CD4-positive, alpha-beta T cell treated with Interleukin-4 for 4 hours (primary cell): ENCODE measurements at places on chromosomes 6 and 20.

DNA sequence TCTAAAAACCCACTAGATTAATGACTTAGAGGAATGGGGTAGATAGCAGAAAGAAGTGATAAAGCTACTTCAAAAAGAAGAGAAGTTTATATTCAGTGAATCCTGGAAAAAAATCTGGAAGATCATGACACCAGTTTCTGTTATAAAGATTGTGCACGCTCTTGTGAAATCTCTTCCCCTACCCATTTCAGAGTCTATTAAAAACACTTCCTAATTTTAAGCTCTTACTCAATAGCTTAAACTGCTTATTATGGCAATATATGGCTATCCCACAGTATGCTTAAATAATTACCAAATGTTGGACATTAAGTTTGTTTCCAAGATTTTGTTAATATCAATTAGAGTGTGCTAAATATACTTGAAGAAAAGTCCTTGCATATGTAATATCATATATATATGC is 585.3 kb upstream of the MAN1A1 start:
- DNase-seq = no peak

DNA sequence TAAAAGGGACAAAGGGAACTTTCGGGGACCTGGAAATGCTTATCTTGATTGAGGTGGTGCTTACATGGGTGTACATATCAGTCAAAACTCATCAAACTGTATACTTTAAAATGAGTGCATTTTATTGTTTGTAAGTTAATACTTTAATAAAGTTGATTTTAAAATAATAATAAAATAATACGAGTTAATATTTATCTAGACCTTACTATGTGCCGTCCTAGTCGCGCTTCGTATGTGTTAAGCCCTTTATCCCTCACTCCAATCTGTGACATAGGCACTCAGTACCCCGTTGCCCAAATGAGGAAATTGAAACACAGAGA is 47.5 kb downstream of the PDYN start:
- no peak for DNase-seq

DNA sequence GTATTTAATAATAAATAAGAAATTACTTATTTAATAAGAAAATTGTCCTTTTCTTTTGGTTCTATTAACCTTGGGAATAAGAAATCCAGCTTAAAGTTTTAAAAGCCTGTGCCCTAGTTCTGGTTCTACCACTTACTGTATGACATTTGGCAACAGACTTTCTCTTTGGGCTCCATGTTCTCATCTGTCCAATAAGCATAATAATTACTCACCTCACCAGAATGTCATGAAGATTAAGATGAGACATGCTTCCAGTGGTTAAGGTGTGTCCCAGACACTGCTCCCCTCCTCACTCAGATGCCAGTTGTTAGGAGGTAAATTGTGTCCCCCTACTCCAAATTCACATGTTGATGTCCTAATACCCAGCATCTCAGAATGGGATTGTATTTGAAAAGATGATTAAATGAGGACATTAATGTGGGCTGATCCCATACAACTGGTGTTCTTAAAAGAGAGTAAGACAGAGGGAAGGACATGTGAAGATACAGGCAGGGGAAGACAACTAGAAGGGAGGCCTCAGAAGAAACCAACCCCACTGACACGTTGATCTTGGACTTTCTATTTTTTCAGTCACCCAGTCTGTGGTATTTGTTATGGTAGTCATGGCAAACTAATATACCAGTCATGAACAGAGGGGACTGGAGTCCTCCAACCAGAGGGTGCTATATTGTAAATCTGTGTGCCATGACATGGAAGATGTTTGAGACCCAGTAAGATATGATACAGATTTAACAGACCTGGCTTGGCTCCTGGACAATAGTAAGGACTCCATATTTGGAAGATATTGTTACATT is 6.4 kb upstream of the MICAL1 start:
- DNase-seq = peak; percentile 32

- DNase-seq = peak; percentile 36
Observed at GRCh38 chr6:119313937-119314884, 35.4 kb downstream of the MAN1A1 start.

GRCh38 chr6:24543683-24544082 is 48.9 kb downstream of the ALDH5A1 start:
- DNase-seq = no peak

GRCh38 chr6:31468311-31468710 is 29.6 kb upstream of the MICB start:
- DNase-seq = no peak

- DNase-seq = no peak
Observed at GRCh38 chr6:11493974-11494373, 43.6 kb upstream of the TMEM170B start.

GRCh38 chr20:45649312-45649863 is 18.3 kb upstream of the WFDC9 start:
- no peak for DNase-seq

DNA sequence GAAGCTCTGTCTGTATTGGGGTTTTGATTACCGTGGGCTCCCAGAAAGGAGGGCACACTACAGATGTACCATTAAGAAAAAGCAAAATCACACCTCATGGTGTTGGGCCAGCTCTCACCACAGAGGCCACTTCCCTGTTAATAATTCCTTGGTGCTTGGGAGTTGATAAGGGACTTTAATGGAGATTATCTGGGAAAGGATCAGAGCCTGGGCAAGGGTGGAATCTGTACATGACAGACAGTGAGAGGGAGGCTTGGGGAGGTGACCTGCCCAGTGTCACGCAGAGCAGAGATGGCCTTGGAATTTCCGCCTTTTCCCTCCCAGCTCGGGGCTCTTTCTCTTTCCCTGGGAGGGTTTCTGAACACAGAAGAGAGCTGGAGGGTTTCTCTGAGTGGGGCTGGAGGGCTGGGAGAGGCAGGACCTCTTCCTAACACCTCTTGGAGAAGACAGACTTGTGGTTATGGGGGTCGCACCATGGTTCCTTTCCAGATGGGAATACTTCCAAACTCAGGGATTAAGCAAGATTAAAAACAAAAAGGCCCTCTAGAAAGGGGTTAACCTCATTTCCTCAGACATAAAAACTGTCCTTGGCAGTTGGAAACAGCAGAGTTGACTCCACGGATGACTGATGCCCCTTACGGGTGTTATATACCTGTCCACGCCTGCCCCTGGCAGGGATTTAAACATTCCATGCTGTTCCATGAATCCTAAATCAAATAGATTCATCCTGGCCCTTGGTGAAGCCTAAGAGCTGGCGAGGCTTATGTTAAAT is 16.8 kb upstream of the KCNK16 start:
- DNase-seq = no peak

GRCh38 chr20:52047811-52048764 is 143.5 kb downstream of the ZFP64 start:
- peak; percentile 17 for DNase-seq

- DNase-seq = no peak
Observed at GRCh38 chr20:11054266-11054993, 380.6 kb upstream of the JAG1 start.

DNA sequence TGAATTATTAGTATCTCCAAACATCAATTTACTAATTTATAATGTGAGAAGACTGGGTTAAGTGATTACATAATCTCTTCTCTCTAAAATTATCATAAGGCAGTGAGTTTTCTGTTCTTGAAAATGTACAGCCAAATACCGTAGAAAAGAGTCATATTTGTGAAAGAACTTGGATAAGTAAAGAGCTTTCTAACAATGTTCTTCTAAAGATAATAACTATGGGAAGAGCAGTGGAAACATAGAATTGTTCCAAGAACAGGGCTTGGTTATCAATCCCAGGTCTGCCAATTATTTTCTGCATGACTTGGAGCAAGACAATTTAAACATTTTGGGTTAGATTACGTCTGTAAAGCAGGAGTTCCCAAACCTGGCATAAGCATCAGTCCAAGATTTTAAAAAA is 198.1 kb upstream of the SGK1 start:
- DNase-seq = no peak

GRCh38 chr20:19016140-19016497 is 196.3 kb upstream of the SLC24A3 start:
- DNase-seq = no peak
